Renal cortex interstitium (tissue), 15 donors: ENCODE measurements at places on chromosomes 1 and 21.

DNA sequence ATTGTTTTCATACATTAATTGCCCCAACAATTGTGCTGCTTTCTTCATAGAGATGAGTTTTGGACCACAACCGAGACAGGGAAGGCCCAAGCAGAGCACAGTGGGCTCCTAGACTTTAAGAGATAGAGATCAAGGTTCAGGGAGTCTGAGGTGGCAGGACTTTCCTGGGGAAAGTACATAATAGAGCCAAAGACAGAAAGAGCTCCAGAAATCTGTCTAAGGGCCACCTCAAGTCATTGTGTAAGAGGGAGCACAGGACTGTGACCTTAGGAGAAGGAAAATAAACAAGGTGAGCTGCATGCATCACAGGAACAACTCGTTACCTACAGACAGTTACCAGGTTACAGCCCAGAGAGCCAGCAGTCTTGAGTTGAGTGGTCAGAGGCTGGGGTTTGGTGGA lies 41.3 kb upstream of the CR2 start:
- DNase-seq = no peak

DNA sequence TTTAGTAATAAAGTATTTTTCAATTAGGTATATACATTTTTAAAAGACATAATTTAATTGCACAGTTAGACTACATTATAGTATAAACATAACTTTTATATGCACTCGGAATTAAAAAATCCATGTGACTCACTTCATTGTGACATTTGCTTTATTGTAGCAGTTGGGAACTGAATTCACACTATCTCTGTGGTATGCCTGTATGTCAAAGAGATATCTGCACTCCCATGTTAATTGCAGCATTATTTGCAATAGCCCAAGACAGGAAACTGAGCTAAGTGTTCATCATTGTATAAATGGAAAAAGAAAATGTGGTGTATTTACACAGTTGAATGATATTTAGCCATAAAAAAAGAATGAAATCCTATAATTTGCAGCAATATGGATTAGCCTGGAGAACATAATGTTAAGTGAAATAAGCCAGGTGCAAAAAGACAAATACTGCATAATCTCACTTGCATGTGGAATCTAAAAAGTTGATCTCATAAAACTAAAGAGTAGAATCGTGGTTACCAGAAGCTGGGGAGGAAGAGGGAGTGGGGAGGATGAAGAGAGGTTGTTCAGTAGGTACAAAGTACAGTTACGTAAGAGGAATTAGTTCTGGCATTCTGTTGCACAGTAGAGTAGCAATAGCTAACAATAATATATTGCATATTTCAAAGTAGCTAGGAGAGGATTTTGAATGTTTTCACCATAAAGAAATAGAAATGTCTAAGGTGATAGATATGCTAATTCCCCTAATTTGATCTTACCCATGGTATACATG lies 64.8 kb downstream of the DPT start:
- DNase-seq = no peak

- no peak for DNase-seq
These were observed 20.4 kb downstream of the WNT4 start for GRCh38 chr1:22122273-22123070.

DNA sequence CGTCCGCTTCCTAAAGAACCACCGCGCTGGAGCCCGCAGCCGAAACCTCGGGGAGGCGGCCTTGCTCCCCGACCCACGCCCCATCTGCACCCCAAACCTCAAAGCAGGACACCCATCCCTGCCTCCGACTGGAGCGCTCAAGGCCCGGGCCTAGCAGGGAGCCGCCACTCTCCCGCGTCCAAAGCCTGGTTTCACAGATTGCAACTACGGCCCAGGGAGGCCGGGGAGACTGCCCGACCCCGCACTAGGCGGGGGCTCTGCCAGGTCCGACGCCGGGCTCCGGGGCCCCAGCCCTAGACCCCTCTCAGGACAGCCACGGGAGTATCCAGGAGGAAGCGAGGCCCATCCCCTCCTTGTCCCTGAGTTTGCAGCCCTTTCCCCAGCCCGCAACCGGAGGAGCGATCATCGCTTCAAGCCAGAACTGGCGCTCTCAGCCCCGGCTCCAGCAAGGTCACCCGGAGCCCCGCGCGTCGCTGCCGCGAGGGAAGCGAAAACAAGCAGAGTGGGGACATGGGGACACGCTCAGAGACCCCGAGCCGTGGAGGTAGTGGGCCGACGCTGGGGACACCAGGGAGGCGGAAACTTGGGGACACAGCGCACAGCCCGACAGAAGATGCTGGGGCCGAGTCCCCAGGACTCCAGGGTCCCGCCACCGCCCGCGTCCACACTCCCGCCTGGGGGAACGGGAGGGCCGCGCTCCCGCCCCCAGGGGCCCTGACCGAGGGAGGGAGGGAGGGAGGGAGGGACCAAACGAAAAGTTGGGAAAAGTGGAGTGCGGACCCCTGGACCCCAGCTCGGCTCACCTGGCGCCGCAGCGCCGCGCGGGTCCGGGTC lies 433 bp downstream of the TMEM200B start:
- peak; percentile 33 for DNase-seq

DNA sequence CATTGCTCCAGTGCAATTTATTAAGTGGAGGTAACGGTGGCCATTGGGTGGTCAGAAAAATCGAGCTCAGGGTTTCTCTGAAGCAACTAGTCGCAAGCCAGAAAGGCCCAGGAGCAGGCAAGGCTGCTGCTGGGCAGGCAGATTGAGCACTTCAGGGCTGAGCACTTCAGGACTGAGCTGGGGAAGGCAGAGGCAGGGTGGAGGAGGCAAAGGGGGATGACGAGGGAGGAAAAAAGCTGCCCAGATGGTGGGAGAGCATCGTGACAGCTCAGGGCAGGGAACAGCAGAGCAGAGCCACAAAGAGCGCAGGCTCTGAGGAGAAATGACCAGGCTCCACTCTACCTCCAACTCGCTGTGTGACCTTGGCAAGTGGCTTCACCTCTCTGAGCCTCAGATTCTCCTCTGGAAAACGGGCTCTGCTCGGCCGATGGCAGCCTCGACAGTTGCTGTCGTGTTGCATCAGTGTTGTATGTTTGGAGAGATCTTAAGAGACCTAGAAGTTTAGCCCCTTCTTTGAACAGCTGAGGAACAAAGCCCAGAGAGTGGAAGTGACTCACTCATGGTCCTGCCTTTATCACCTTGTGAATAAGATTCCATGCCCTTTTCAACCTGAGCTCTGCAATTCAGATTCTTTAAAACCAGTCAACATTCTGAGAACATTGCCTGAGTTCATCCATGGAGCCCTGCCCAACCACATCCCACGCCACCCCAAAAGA lies 141.4 kb downstream of the SYF2 start:
- no peak for DNase-seq

- DNase-seq = no peak
These were observed 108.2 kb upstream of the TMPRSS2 start for GRCh38 chr21:41616031-41616591.

GRCh38 chr1:96360036-96360795 lies 361.4 kb upstream of the PTBP2 start:
- no peak for DNase-seq

DNA sequence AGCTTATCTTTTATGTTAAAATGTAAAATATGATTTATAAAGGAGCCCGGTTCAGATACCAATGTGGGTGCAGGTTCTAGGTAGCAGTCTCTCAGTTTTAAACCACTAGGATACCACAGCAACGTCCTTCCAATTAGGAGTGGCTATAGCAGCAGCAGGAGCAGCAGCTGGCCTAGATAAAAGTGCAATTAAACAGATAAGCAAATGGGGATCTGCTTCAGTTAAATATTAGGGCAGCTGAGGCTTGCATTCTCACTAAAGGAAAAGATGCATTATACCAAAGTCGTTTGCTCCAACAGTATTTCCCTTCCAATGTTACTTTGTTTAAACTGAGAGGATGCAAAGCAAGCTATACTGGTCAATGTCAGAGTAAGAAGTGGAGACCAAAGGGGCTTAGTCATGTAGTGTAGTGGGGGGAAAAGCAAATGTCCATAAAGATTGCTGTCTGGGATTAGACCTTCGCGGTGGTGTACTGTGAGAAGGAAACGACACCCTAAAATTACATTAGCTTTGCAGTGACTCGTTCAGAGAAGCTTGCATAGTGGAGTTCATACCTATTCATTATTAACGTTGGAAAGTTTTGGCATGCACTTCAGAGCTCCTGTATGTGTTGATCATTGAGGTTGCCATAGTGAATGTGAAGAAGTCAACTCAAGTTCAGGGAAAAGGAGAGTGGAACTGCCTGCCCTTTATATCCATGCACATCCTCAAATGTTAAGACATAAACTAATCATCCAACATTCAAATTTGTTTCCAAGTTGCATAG lies 272.2 kb downstream of the VAV3 start:
- DNase-seq = no peak

GRCh38 chr1:160681066-160681890 lies 30.3 kb downstream of the CD48 start:
- DNase-seq = peak; percentile 6

- no peak for DNase-seq
These were observed 129.3 kb downstream of the CACHD1 start for GRCh38 chr1:64599242-64599641.

- DNase-seq = no peak
These were observed 357.8 kb downstream of the SIPA1L2 start for GRCh38 chr1:232271991-232272589.

GRCh38 chr1:244077473-244078220 lies 26.6 kb downstream of the ZBTB18 start:
- no peak for DNase-seq

GRCh38 chr1:60739729-60740128 lies 342.6 kb upstream of the NFIA start:
- no peak for DNase-seq

DNA sequence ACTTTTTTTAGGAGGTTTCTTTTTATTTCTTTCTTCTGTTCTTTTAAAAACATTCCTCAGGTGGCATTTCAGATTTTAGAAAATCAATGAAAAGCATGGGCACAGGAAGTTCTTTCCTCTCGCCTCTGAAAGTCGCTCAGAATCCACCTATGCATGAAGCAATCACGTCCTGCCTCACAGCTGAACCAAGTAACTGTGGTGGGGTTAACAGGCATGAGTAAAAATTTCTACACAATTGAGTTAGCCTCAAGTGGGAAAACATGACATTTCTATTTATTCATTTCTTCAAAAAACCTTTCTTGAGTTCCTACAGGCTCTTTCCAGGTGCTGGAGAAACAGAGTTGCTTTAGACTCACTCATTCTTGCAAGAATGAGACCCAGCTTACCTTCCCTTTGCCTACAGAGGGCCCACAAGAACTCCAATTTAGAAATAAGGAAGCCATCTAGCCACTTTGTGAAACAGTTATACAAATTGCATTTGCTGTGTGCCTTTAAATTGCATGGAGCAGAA lies 508.9 kb upstream of the PKN2 start:
- no peak for DNase-seq

DNA sequence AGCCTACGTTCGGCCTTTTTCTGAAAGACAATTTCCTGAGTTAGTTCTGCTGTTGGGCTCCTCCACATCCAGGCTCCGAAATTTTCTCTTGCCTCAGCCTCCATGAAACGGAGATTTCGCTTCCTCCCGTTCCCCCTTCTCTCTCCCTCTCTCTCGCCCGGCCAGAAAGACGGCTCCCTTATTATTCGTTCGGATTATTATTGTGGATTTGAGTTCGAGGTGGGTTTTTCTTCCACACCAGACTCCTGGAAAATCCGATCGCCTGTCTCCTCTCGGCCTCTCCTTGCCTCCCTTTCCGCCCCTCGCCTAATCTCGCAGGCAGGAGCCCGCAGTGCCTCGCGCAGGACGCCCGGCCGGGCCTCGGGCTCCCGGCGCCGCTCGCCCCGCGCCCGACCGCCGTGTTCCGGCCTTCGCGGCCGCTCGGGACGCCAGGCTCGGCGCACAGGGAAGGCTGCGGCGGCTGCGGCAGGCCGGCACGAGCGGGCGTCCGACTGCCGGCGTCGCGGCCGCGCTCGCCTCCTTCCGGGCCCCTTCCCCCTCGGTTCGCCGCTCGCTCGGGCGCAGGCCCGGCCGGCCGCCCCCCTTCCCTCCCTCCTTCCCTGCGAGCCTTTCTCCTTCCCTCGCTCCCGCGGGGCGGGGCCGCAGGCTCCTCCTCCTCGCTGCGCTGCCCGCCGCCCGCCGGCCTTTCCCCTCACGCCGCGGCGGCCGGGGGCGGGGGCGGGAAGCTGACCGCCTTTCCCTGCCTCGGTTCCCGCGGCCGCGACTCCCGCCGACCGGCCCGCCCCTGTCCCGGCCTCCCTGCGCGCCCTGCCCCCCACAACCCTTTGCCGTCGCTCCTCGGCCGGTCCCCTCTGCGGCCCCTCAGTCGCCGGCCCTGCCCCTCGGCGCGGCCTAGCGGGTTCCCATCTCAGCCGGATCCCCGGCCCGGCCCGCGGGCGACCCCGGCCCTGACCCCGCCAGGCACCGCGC lies at the start of gene ARHGEF11:
TSS of gene ARHGEF11 (minus strand) at position 493 of the 969 bp plus-strand sequence. CDS start 1,412 bp downstream, outside the sequence.
- DNase-seq = peak; percentile 85

- no peak for DNase-seq
These were observed 32.2 kb downstream of the HSPG2 start for GRCh38 chr1:21904704-21905520.

DNA sequence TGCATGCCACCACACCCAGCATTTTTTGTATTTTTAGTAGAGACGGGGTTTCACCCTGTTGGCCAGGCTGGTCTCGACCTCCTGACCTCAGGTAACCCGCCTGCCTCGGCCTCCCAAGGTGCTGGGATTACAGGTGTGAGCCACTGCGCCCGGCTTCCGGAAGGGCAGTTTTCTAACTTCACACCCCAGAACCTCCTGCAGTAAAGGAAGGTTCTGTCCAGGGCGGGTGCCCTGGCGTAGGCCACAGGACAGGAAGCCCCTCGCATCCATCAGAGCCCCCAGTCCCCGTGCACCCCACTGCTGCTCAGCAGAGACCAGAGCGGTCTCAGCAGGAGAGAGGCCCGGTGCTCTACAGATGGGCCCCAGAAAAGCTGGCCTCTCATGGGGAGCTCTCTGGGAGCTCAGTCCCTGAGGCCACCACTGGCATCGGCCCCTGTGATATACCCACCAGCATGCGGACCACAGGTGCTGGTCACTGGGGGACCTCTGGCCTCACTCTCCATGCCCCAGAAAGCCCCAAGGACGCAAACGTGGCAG lies 4.1 kb upstream of the DNMT3L start:
- DNase-seq = no peak

DNA sequence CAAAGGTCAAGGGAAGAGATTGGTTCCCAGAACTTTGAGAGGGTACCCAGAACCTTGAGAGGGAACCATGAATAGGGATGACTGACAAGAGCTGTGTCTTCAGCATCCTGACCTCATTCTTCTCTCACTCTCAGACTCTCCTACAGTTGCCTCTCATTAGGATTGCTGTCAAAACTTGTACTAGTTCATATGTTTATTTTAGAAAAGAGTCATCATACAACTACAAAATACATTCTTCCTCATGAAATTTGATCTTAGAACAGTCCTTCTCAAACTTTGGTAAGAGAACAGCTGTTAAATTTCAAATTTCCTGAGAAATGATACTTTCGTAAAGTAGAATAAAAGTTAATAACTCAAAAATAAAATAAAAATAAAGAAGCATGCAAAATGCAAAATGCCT lies 161.4 kb upstream of the ZRANB2 start:
- DNase-seq = no peak

DNA sequence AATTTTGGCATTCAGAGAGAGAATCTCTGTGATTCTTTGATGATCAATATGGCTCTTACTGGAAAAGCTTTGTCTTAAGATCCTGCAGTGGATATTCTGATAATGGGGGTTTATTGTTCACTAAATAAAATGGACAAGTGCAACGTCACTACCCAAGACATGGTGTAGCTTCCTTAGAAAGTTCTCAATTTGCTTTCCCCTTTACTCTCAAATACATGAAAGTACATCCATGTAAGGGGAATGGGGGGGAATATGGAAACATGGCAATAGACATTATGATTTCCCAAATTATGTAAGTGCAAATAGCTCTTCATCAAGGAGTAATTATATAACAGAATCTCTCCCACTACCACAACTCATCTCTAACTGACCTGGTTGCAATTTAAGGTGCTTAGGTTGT lies 126.3 kb upstream of the DPYD start:
- no peak for DNase-seq
